Right lobe of liver (tissue), 6 donors: ENCODE measurements at places on chromosomes 3 and 15. TPM values are rescaled to one million over a fixed set of nuclear protein-coding genes. Genes with fewer than 3 reads are reported as not detected.

GRCh38 chr15:70853318-70853972 lies 512 bp downstream of the LARP6 start:
- H3K36me3 ChIP-seq: no peaks in the 10 kb centered on the region
- H3K27me3 ChIP-seq: no peaks in the 10 kb centered on the region
- H3K4me1 ChIP-seq: no peaks in the 10 kb centered on the region
- DNase-seq: no peak

- no peak overlapping the region for H3K27ac ChIP-seq
- H3K4me3 ChIP-seq: no peak overlapping the region
- no peaks in the 10 kb centered on the region for H3K4me1 ChIP-seq
- no peaks in the 10 kb centered on the region for H3K27me3 ChIP-seq
- peak; percentile 31 for DNase-seq
- H3K36me3 ChIP-seq: no peaks in the 10 kb centered on the region
Observed at GRCh38 chr3:195246581-195246995, 24.4 kb downstream of the XXYLT1 start.

NRG4 gene
- 2.3 TPM for total RNA-seq

DNA sequence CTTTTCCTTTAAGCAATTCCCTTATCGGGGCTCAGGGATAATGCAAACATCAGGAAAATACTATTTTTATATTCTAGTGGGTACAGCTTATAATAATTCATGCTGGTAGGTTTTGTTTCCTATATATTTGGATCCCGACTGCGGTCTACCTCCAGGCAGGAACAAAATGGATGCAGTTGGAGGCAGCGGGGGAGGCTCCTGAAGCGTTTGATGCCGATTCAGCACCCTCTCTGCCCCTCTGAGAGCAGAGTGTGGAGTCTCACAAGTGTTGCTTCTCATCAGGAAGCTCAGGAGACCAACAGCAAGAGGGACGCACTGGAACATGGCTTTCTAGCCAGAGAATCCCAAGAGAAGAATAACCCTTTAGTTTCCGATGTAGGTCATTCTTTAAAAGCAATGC lies 104.9 kb downstream of the RORA start:
- DNase-seq: no peak
- no peaks in the 10 kb centered on the region for H3K36me3 ChIP-seq
- no peaks in the 10 kb centered on the region for H3K4me1 ChIP-seq
- no peak overlapping the region for H3K27ac ChIP-seq

DNA sequence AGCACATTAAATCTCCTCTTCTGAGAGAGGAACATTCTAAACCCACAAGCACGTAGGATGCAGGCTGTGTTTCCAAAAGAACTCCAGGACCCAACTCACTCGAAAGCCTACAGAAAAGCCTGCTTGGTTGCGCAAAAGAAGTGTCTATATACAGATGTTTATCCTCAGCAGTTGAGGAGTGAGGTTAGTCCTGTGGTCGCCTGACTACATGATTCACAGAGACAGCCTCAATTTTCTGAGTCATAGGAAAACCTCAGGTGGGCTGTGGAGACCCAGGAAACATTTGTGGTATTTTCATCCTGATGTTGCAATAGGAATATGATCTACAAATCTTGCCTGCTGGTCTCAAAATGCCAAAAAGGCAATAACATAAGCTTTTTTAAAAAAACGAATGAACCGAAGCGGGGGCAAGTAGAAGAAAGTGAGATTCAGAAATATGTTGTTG lies 183.8 kb upstream of the THRB start:
- H3K27me3 ChIP-seq: no peaks in the 10 kb centered on the region
- H3K27ac ChIP-seq: no peak overlapping the region
- H3K4me3 ChIP-seq: no peak overlapping the region
- peaks cover 2% of the 10 kb centered on the region for H3K4me1 ChIP-seq

GRCh38 chr3:160601288-160601687 lies 35.9 kb upstream of the KPNA4 start:
- H3K27ac ChIP-seq: peak overlapping the region; percentile 90
- H3K4me1 ChIP-seq: no peaks in the 10 kb centered on the region
- H3K27me3 ChIP-seq: no peaks in the 10 kb centered on the region
- no peak for DNase-seq

GRCh38 chr15:82186719-82187406 lies 75.7 kb downstream of the EFL1 start:
- H3K27ac ChIP-seq: no peak overlapping the region
- no peak overlapping the region for H3K4me3 ChIP-seq
- no peaks in the 10 kb centered on the region for H3K36me3 ChIP-seq
- no peak for DNase-seq
- peaks cover 11% of the 10 kb centered on the region for H3K4me1 ChIP-seq

DNA sequence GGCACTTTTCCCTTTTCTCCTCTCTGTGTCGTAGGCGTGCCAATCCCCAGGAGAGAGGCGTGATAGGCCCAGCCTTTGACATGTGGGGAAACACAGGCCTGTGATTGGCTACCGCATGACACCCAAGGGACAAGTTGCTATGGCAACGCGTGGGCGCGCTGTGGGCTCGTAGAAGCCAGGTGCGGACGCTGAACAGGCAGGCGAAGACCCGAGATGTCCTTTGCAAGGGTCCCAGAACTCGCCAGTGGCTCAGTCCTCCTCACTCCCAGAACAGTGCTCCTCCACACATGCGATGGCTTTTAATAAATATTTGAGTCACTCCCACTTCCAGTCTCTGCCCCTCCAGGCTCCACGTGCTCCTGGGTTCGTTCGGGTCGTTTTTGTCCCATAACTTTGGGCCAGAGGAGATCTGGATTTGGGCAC lies 4.2 kb downstream of the SLC51B start:
- no peak overlapping the region for H3K27ac ChIP-seq
- peak overlapping the region; percentile 22 for H3K4me3 ChIP-seq
- H3K36me3 ChIP-seq: no peaks in the 10 kb centered on the region
- DNase-seq: peak; percentile 76

DNA sequence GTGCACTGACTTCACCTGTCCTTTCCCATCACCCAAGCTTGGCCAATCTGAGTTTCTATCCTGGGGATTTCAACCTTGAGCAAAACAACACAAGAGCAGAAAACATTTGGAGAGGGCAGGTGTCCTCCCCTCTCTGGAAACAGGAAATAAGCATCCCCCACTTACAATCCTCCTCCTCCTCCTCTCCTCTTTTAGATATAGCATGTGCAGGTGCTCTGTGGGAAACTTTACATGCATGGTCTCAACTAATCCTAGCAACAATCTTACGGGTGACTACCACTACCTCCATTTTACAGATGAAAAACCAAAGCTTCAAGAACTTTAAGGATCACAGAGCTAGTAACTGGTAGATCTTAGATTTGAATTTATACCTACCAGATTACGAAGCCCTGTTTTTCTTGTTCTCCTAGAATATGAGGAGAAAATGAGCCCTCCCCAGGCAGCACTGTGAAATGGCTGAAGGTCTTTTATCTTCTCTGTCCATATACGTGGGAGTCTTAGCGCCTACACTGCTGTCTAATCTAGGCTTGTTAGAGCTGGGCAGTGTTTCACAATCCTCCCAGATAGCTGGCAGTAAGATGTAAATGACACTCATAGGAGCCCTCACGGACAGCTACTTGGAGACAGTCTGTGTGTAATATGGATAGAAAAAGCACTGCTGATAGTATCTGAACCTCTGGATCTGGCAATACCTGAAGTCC lies 301.2 kb upstream of the PROK2 start:
- DNase-seq: no peak
- H3K27me3 ChIP-seq: no peaks in the 10 kb centered on the region
- H3K36me3 ChIP-seq: no peaks in the 10 kb centered on the region
- H3K4me1 ChIP-seq: no peaks in the 10 kb centered on the region

GRCh38 chr3:152703245-152703890 lies 131.6 kb upstream of the P2RY1 start:
- no peaks in the 10 kb centered on the region for H3K36me3 ChIP-seq
- DNase-seq: no peak
- no peaks in the 10 kb centered on the region for H3K27me3 ChIP-seq
- H3K4me3 ChIP-seq: no peak overlapping the region
- no peak overlapping the region for H3K27ac ChIP-seq

ARNT2 gene
- total RNA-seq: 0.75 TPM

DNA sequence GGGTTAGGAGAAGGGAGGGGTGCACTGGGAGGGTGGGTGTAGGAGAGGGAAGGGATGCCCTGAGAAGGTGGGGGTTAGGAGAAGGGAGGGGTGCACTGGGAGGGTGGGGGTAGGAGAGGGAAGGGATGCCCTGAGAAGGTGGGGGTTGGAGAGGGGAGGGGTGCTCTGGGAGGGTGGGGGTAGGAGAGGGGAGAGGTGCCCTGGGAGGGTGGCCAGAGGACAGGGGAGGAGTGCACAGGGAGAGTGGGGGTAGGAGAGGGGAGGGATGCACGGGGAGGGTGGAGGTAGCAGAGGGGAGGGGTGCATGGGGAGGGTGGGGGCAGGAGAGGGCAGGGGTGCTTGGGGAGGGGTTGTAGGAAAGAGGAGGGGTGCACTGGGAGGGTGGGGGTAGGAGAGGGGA lies 3.2 kb downstream of the TM4SF19 start:
- no peak overlapping the region for H3K27ac ChIP-seq
- H3K27me3 ChIP-seq: no peaks in the 10 kb centered on the region
- H3K36me3 ChIP-seq: no peaks in the 10 kb centered on the region
- DNase-seq: no peak

GRCh38 chr15:29056839-29057450 lies 171.2 kb downstream of the APBA2 start:
- H3K27me3 ChIP-seq: no peaks in the 10 kb centered on the region
- H3K4me3 ChIP-seq: no peak overlapping the region
- DNase-seq: no peak
- no peak overlapping the region for H3K27ac ChIP-seq

SKOR1 gene
- total RNA-seq: 0.05 TPM
